ENCODE measurements at places on chromosomes 1 and 21.

DNA sequence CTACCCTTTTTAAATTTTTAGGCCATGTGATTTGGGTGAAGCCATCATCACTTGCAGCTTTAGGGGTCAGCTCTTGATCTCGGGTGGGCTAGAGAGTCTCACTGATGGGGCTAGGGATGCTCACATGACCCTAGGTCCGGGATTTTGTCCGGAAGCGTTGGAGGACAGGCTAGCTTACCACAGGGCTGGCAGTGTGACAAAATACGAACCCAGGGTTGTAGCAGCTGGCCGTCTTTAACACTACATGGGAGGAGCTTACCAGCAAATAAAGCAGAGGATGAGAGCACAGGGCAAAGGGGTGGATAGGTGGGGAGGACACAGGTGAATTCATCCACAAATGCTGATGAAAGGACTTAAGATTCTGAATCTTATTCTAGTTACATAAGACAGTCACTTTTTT is 21.9 kb downstream of the GPR161 start:
- no peak for DNase-seq

DNA sequence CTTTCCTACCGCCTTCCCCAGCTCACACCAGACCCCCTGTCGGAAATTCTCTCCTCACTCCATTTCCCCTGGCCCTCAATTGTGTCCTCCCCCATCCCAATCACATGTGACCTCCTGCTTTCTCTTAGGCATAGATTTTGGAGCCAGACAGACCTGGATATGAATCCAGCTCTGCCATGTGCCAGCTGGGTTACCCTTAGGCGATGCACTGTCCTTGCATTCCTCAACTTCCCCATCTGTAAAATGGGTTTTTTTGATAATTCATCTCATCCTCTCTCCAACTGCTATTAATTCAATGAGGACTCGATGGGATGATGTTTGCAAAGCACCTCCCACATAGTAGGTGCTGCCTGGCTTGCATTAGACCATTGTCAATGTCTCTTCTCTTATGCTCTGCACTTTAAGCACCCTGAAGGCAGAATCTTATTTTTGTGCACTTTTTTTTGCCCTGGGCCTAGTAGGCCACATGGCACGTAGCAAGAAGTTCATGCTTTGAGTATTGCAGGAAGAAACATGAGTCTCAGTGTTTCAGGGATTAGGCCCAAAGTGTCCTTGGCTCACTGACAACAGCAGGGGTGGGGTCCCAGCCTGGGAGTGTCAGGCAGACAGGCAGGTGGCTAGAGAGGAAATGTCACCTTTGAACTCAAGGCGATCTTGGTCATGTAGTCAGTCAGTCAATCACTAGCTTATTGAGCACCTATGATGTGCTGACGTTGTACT is 47.6 kb downstream of the TAS1R2 start:
- no peak for DNase-seq

- no peak for DNase-seq
These were observed 45.7 kb upstream of the ETV3 start for GRCh38 chr1:157183870-157184269.

- peak; percentile 25 for DNase-seq
These were observed 235.2 kb downstream of the FAM72C start for GRCh38 chr1:143736562-143736961.

DNA sequence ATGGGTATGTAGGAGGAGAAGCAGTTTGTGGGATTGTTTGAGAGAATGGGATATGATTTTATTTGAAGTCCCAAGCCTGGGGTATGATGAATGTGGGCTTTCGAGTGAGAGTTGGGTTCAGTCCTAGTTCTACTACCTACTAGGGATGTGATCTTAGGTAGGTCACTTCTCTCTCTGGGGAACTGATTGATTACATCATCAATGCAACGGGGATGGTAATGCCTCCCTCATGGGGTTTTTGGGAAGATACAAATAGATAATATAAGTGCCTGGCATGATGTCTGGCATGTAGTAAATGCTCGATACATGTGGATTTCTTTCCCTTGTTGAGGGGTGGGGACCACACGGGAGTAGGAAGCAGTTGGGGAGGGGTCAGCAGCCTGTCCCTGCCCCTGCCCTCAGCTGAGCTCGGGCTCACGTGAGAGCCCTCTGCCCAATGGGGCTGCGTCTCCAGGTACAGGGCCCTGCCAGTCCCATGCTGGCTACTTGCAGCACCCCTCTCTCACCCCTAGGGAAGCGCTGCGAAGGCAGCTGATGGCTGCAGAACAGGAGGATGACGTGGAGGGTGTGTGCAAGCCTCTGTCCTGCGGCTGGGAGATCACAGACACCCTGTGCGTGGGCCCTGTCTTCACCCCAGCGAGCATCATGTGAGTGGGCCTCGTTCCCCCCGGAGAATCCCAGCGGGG is 38.7 kb downstream of the AZIN2 start:
- no peak for DNase-seq

GRCh38 chr1:36821386-36821785 is 212.9 kb downstream of the GRIK3 start:
- DNase-seq: no peak

DNA sequence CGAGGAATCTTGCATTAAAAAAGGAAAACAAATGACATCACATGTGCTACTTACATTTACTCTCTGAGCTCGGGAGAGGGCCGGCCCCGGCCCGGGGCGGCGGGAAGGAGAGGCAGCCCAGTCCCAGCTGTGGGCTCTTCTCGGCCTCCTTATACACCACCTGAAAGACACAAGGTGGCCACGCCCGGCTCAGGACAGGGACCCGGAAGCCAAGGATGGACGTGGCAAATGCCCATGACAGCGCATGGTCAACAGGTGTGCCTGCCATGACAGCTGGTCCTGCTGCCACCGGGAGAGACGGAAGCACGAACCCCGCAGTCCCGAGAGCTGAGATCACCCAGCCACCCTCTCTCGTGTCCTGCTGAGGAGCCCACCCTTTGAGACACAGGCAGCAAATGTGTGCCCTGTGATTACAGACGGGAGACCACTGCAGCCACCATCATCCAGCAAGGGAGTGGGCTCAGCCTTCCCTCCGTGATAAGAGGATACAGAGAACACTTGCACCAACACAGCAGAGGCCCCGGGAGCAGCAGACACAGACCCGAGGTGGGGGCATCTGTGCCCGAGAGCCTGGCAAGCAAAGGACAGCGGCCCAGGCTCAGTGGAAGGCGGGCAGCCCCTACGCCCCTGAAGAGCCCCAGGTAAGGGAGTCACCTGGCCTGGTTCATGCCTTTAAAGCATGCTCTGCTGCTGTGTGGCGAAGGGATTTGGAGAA is 8.7 kb downstream of the TPRG1L start:
- no peak for DNase-seq

GRCh38 chr1:118266436-118266835 is 81.4 kb upstream of the SPAG17 start:
- DNase-seq: no peak

- no peak for DNase-seq
These were observed 3.7 kb downstream of the ATF3 start for GRCh38 chr1:212612041-212612961.

- peak; percentile 44 for DNase-seq
These were observed 121.7 kb downstream of the SIPA1L2 start for GRCh38 chr1:232508130-232508701.

- DNase-seq: no peak
These were observed 1047.6 kb upstream of the ADGRL4 start for GRCh38 chr1:80054129-80054528.

DNA sequence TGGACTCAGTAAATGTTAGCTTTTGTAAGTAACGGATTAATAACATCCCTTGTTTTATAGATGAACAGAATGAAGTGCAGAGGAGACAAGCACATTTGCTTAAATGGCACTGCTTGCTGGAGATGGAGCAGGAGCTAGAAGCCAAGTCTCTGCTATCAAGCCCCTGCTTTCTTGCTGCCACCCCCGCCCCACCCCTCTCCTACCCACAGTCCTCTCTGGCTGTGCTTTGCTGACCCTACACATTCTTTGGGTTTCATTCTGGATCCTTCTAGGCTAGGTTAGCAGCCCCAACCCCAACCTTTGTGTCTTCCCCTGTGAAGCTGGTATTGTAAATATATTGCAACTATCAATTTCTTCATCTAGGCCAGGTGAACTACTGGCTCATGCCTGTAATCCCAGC is 77.5 kb upstream of the CAPZB start:
- DNase-seq: no peak

- DNase-seq: no peak
These were observed 157.4 kb downstream of the GPR52 start for GRCh38 chr1:174605198-174605597.

DNA sequence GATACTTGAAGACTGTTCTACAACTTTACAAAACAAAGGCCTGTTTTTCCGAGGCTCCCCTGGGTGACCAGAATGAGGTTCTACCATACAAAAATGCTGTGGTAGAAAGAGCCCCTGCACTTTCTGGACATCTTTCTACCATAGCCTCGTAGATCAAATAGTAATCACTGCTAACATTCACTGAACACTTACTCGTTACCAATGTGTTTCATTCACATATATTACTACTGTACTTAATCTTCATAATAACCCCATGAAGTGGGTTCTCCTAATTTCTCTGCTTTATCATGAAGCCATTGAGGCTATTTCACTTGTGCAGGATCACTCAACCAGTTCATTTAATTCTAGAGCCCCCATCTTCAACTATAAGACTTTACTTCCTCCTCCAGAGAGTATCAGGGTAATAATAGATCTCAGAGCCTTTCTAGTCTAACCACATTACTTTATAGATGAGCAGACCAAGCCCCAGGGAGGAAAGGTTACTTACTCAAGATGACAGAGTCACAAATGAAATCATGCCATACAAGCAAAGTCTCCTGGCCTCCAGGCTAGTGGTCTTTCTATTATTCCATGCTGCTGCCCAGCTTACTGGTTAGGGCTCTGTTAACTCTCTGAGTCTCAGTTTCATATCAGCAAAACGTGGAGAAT is 46.7 kb upstream of the OSBPL9 start:
- no peak for DNase-seq

DNA sequence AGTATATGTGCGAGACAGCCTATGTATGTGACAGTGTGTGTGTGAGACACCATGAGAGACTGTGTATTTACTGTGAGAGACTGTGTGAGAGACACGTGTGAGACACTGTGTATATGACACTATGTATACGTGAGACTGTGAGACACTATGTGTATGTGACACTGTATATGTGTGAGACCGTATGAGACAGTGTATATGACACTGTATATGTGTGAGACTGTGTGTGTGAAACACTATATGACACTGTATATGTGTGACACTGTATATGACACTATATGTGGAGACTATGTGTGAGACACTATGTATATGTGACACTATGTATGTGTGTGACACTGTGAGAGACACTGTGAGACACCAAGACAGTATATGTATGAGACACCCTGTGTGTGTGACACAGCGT is 52.9 kb upstream of the KDM4A start:
- no peak for DNase-seq

GRCh38 chr1:156822680-156823079 is 6.0 kb upstream of the SH2D2A start:
- DNase-seq: no peak

GRCh38 chr1:235368428-235368827 is 1.2 kb downstream of the TBCE start:
- no peak for DNase-seq

GRCh38 chr1:183837062-183837461 is 32.1 kb downstream of the RGL1 start:
- DNase-seq: no peak

DNA sequence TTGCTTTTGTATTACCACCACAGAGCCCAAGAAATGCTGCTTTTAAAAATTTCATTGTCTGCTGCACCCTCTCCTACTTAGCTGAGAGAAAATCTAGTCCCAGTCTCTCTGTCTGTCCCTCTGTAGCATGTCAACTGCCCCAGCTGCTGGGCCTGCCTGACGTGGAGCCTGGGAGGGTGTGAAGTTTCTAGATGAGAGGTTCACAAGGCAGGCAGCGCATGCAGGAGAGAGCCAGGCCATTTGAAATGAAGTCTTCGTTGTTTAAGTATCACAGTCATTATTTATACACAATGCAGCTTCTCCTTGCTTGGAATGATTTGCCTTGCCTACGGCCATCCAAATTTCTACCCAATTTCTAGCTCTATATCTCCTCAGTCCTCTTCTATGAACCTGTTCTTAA is 306.8 kb upstream of the PLXNA2 start:
- no peak for DNase-seq

All from C1 segment of cervical spinal cord (tissue), 14 donors.